ENCODE measurements at places on chromosomes 12 and 14.

GRCh38 chr14:41570415-41571155 is 36.1 kb upstream of the LRFN5 start:
- DNase-seq: no peak

GRCh38 chr12:11854011-11854499 is 204.6 kb downstream of the ETV6 start:
- DNase-seq: no peak

DNA sequence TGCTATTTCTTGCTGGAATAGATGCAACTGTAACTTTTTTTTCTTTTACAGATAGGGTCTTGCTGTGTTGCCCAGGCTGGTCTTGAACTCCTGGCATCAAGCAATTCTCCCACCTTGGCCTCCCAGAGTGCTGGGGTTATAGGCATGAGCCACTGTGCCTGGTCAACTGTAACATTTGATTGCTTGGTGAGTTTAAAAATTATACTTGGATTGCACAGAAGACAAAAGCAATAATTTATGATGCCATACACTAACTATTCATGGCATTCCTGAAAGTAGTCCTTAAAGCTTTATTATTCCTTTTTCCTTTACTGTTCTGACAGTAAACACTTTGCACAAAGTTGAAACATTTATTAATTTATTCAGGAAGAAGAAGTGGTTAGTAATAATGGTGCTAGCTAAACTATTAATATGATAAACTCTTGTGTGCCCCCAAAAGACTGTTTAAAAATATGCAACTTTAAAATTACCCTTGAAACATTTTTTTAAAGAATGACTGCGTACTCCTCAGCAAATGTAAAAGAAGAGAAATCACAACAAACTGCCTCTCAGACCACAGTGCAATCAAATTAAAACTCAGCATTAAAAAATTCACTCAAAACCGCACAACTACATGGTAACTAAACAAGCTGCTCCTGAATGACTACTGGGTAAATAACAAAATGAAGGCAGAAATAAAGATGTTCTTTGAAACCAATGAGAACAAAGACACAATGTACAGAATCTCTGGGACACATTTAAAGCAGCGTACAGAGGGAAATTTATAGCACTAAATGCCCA is 8.3 kb downstream of the PTPRB start:
- no peak for DNase-seq

DNA sequence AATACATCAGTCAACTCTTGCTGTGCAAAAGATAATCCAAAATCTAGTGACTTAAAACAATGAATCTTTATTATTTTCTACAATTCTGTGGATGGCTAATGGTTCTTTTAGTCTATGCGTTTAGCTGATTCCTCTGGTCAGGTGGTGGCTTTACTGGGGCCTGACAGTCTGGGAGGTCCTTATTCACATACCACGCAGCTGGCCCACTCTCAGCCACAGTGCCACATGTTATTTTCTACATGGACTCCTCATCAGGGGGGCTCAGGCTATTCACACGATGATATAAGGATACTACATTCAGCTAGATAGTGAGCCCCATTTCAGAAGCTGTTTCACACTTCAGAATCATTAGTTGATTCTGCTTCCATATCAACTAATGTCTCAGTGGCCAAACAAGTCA is 287.5 kb upstream of the MGAT4C start:
- DNase-seq: no peak

DNA sequence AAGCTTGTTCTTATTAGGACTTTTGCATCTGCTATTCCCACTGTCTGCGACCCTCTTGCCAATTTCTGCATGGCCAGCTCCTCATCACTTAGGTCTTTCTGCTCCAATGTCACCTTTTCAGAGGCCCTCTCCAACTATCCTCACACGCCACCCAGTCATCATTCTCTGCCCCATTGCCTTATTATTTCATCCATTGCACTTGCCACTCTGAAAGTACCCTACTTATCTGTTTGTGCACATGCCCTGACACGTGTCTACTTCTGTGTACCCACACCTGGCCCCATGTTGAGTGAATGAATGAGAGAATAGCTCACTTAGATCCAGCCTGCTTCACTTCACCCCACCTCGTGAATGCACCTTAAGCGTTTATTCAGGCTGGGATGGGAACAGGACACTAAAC is 218.7 kb upstream of the TBX3 start:
- DNase-seq: no peak

- DNase-seq: no peak
Measured at GRCh38 chr14:29463727-29464395, 463.8 kb downstream of the PRKD1 start.

DNA sequence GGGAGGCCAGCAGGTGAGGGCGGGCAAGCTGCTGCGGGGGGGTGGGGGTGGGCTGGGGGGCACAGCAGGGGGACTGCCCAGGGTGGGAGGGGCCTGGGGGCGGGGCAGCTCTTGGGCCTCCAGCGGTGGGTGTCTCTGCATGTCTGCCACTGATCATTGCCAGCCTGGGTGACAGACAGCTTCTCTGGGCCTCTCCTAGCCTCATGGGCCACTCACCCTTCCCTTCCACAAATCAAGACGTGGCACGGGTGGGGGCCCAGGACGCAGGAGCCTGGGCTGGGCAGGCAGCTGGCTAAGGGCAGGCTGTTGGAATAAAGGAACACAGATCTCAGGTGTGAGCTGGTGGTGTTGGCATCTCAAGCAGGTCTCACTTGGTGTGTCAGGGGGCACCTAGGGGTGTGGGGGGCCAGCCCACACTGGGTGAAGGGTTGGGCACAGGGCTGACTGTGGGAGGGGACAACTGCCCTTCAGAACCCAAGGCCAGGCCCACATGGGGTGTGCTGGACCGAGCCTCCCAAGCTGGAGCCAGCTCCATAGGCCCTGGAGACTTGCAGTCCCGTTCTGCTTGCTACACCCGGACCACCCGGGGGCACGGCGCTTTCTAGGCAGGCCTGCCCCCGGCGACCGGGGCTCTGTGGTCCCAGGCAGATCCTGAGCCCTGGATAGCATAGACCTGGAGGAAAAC is 3.0 kb downstream of the TEDC1 start:
- DNase-seq: no peak

DNA sequence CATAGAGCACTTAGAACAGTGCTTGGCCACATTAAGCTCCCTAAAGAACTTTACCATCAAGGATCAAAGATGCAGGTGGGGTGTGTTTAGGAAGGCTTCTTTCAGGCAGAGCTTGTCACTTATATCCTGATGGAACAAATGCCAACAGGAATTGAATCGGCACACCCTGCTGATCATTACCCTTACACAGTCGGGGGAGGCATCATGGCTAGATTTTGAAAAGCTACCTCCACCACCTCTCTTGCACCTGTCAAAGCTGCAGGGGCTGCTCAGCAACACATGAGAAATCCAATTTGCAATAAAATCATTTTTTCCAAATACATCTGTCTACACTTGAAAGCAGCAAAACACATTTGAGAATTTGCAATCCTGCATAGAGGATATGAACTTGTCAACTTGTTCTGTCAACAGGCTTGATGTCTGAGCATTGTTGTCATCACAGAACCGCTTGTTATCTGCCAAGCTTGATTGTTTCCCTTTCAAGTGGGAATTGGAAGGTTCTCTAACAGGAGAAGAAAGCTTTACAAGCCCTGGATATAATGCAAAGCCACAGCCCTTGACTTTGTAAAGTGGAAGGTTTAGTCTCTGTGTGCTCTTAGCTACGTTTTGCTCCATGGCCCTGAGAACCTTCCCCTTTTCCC is 24.6 kb upstream of the TRIM9 start:
- no peak for DNase-seq

- DNase-seq: no peak
Measured at GRCh38 chr14:94042433-94043091, 16.4 kb downstream of the OTUB2 start.

- no peak for DNase-seq
Measured at GRCh38 chr12:72937486-72937885, 665.3 kb downstream of the TRHDE start.

DNA sequence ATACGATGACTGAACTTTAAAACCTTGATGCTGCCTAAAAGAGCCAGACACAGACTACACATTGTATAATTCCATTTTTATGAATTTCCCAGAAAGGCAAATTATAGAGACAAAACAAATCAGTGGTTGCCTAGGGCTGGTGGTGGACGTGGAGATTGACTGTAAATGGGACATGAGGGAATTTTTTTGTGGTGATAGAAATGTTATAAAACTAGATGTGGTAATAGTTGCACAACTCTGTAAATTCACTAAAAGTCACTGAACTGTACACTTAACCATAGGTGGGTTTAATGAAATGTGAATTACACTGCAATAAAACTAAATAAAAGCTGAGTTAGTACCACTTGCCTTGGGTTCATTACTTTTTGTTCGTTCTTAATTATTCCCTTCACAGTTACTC is 72.1 kb downstream of the PLEKHA5 start:
- DNase-seq: no peak

DNA sequence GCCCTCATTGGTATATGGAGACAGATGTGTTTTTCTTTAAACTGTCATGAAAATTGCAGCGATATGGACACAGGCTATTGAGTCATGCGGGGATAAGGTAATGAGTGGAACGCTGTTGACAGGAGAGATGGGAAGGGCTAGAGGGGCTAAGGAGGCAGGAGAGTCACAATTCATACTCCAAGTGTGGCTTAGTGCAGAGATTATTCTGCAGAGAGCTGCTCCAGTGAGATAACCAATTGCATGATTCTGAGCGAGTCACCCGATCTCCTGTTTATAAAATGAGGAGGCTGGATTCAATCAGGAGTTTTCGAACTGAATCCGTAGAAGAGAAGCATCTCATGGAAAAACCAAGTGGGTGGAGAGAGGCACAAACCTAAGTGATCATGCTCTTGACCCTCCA is 106.4 kb upstream of the PLEKHG7 start:
- DNase-seq: no peak

GRCh38 chr12:131092901-131093603 is 139.3 kb downstream of the ADGRD1 start:
- DNase-seq: no peak

GRCh38 chr14:78758333-78758732 is 588.2 kb downstream of the NRXN3 start:
- no peak for DNase-seq

DNA sequence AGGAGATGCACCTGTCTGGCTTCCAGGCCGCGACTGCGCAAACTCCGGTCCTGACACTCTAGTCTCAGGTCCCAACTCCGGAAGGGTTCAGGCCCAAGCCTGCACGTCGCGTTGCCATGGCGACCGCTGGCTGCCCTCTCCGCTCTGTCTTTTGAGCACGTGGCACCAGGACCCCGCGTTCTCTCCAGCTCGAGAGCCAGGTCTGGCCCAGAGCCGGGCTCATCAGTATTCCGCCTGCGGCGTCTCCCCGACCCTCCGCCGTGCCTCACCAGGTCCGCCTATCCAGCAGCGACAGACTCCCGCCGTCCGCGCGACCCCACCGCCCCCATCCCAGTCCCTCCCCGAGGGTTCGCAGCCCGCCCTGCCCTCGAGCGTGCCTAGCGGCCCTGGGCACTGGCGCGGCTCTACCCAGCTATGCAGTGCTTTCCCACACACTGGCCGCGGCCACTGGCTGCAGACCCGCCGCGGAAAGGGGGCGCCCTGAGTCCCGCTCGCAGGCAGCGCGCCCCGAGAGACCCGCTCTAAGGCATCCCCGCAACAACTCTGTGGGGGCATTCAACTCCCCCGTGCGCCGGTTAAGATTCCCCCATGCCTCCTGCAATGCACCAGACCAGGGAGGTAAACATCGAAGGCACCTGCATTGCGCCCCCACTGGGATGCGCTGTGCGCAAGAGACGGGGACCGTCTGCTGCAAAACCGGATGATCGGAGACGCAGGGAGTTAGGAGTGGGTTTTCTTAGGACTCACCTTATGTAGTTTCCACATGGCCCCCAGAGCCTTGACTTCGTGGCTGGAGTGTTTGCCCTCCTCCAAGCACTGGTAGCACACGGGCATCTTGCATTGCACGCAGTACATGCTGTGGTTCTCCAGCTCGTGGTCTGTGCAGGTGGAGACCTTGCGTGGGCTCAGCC is 1.3 kb downstream of the TRIM9 start:
- DNase-seq: peak; percentile 38

DNA sequence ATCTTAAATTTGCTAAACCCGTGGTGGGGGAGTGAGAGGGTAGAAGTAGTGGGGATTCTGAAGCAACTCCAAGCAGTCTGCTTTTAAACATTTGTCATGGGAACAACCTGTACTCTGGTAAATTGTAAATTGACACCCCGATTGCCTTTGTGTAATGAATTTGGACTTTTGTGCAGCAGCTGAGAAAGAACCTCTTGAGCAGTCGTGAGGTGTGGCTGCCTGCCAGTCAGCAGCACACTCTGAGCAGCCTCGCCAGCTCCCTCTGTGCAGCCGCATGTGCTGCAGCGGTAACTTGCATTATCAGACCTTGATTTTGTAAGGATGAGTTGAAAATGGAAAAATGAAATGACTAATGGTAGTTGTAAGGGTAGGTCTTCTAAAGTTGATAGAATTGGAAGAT is 74.3 kb downstream of the SUSD6 start:
- DNase-seq: peak; percentile 71

- no peak for DNase-seq
Measured at GRCh38 chr12:28620281-28620680, 430.0 kb downstream of the CCDC91 start.

DNA sequence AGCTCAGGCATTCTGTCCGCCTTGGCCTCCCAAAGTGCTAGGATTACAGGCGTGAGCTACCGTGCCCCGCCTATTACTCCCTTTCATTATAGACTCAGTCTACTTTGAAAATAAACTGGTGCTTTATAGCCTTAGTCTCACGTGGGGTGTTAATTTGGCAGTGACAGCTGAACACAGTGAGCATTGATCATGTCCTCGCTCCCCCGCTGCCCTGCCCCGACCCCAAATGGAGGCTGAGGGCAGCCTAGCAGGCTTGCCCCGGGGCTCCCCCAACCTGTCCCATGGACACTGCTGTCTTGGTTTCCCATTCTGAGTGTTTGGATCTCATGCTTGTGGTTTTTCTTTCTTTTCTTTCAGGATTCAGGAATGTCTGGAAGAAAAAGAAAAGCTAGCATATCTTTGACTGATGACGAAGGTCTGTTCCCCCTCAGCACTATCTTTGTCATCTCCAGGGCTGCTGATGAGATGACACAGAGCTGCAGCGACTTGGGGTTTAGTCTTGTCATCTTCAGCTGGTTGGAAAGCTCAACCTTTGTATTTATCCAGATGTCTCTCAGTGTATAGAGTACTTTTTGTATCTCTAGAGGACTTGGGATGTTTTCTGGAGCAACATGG is 42.2 kb downstream of the EP400 start:
- no peak for DNase-seq

GRCh38 chr12:51591016-51591901 is at the start of gene SCN8A:
SCN8A (plus strand) TSS chr12:51591233; CDS start chr12:51662818, 71,585 bp downstream.
- DNase-seq: peak; percentile 50

DNA sequence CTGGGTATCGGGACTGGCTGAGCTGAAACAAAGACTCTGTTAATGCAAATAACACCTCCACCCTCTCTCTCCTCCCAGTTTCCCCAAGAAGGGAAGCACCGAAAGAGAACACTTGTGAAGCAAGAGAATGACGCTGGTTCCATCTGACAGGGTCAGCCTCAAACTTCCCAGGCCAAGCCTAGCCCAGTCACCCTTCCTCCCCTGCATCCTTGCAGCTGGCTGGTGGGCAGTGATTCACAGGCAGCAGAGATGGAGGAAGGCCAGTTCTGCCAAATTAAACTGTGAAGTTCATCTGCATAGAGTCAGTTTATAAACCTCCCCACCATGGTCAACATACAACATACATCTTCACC is 2.8 kb downstream of the LRRC74A start:
- peak; percentile 41 for DNase-seq

GRCh38 chr14:23326491-23327332 is 5.5 kb downstream of the PABPN1 start:
- DNase-seq: no peak
